Central memory CD4-positive, alpha-beta T cell (primary cell): ENCODE measurements at places on chromosomes 5 and 9.

GRCh38 chr9:26665666-26666065, 226.9 kb downstream of the CAAP1 start:
- no peak for DNase-seq

DNA sequence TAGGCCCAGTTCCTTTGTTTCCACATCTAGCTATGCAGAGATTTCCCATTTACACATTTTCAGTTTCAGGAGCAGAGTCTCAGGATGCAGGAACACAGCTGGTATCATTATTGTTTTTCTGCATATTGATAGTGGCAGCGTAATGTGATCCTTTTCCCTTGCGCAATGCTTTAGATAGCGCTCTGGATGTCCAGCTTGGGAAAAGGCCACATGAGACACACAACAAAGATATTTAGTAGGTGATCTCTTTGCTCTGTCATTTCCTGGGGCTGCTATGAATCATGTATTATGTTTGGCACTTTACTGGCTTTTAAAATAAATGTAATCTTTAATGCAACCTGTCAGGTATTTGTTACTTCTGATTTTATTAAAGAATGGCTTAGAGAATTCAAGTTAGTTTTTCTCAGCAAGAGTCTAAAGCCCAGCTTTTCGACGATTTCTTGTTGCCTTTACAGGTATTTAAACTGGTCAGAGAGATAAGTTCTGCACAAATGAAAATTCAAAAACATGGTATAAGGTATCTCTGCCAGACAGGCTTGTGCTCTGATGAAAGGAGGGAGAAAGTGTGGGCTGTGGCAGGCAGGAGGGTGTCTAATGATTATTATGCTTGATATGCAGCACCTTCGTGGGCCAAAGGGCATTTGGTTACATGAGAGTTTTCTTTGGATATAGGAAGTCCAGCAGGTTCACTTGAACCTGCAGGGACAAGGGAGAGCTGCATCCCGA, 42.2 kb downstream of the PTTG1 start:
- DNase-seq, result no peak

GRCh38 chr5:147332658-147333057, 97.8 kb downstream of the STK32A start:
- DNase-seq, result no peak

- no peak for DNase-seq
Measured at GRCh38 chr5:175638305-175638704, 19.6 kb upstream of the HRH2 start.

DNA sequence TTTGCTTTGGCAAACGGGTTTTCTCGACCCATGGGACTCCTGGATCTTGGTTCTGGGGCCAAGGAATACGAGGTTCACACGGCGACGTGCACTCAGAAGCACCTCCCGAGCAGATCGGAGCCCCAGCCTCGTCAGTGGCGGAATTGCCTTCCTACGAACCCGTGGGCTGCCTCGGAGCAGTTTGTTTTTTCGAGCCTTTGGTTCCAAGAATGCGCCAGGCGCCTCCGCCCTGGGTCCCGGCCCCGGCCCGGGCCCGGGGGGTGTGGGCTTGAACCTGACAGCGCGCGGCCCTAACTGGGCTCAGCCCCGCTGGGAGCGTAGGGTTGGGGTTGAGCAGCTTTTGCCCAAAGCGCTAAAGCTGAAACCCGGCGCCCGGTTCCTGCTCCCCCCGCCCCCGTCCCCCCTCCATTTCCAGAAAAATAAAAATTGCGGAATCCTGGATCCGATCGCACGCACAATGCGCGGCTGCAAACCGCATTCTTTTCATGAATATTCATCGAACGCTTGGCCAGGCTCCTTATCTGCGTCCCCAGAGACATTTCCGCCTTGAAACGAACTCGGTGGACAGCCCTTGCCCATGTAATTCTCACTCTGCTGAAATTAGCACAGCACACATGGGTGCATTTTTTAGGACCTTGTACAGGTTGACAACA, 1.0 kb downstream of the BASP1 start:
- DNase-seq, result no peak

GRCh38 chr9:91758491-91758981, 191.5 kb downstream of the ROR2 start:
- peak; percentile 12 for DNase-seq

- no peak for DNase-seq
Measured at GRCh38 chr9:33476503-33476902, 2.8 kb upstream of the NOL6 start.

DNA sequence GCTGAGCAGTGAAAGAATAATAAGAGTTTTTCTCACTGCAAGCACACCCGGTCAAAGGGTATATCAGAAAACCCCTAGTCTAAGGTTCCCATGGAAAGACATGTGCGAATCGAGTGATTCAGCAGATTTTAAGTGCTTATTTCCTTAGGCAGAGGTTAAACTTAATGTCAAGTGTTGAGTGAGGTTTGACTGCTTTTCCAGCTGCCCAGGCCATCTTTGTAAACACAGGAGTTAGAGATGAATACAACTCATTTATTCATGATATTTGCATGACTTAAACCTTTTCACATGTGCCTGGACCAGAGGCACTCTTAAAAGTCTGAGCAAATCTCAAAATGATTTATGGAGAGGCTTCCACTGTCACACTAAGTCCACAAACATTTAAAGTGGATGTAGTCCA, 137.8 kb upstream of the RGMB start:
- no peak for DNase-seq

DNA sequence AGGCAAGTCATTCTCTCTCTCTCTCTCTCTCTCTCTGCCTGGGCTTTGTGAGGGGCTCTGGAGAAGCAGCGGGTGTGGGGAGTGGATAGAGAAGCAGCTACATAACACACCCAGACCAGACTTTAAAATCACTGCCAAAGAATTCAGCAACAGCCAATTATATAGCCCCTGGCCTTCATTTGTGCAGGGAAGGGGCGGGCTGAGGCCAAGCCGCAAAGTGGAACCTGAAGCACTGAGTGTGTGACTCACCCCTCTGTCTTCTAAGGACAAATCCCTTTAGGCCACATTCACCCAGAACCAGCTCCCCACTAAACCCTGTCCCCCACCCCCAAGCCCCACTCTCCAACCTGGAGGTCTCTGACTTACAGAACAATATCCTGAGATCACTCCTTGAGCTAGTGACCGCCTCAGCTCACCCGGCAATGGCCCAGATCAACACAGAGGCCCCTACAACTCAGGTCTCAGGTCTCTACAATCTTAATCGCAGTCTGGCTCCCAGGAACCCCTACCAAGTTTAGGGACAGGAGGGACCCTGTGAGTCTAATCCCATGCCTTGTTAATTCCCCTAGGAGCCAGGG, 6.0 kb downstream of the B4GALT1 start:
- peak; percentile 46 for DNase-seq

GRCh38 chr5:75279321-75279720, 42.6 kb upstream of the ANKRD31 start:
- no peak for DNase-seq

GRCh38 chr5:155303120-155303519, 289.6 kb downstream of the KIF4B start:
- DNase-seq, result no peak

DNA sequence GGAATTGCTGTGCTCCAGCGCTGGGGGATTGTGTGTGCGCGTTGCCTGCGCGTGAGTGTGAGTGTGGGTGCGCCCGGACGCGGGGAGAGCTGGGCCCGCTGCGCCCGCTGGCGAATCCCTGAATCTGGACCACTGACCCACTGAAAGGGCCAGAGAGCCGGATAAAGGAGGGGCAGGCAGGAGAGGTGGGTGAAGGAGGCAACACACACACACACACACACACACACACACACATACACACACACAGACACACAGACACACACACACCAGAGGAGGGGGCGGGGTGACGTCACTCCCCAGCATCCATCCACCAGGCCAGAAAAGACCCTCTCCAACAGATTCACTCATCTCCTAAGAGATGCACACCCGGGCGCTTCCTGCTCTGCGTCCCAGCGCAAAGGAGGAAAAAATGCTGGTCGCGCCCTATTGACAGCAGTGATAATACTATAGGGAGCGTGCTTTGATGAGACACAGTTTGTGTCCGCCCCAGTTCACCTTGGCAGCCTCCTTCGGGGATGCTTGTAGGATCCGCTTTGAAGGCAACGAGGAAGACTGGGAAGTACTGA, 1059.1 kb upstream of the DMAC1 start:
- DNase-seq, result no peak

DNA sequence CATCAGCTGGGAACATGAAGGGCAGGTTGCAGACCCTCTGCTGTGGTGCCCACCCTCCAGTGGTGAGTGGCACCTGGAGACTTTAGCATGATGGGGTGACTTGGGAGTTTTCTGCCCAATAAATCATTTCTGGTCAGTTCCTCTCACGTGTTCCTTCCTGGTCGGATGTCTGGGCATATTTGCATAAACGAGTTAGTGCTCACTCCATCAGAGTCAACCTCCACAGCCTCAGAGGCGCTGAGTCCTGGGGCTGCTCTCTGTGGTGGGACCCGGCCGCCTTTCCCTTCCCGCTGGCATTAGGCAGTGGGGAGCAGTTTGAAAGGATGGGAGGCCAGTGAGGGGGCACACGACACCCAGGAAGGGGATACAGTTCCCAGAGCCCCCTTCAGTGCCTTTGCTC, 114.0 kb upstream of the FCN2 start:
- no peak for DNase-seq

GRCh38 chr5:97002983-97003382, 67.1 kb downstream of the LNPEP start:
- no peak for DNase-seq

GRCh38 chr5:151451626-151452520, 4.5 kb downstream of the SLC36A1 start:
- no peak for DNase-seq

DNA sequence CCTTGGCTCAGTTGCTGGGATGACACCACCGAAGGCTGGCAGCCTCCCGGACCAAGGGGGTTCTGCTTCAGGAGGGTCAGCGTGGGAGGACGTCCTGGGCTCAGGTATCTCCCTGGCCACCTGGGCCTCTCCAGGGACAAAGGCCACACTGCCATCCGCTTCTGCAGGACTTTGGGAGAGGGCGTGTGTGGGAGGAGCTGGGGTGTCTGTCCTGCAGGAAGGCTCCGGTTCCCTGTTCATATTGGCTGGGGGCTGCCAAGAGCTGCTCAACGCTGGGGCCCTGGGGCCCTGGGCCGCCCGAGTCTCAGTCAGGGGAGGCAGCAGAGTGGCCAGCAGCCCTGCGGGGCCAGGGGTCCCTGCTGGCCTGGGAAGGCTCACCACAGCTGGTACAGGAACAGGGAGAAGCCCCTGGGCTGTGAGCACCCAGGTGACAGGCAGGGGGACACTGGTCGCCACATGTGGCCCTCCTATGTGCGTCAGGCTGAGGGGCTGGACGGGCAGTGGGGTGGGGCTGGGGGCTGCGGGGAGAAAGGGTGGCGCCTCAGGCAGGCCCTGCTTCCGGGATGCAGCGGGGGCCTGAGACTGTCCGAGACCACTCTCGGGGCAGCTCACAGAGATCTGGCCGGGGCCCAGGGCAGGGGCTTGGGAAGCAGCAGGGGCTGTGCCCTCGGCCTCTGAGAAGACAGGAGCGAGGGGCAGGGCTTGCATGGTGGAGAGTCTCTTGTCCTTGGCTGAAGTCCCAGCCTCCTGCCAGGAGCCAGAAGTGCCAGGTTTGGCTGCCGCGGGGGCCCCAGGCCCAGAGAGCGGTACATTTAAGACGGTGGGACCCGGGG, 4.9 kb upstream of the CARD9 start:
- DNase-seq, result no peak

GRCh38 chr5:131635684-131636572, 899 bp upstream of the RAPGEF6 start:
- no peak for DNase-seq

DNA sequence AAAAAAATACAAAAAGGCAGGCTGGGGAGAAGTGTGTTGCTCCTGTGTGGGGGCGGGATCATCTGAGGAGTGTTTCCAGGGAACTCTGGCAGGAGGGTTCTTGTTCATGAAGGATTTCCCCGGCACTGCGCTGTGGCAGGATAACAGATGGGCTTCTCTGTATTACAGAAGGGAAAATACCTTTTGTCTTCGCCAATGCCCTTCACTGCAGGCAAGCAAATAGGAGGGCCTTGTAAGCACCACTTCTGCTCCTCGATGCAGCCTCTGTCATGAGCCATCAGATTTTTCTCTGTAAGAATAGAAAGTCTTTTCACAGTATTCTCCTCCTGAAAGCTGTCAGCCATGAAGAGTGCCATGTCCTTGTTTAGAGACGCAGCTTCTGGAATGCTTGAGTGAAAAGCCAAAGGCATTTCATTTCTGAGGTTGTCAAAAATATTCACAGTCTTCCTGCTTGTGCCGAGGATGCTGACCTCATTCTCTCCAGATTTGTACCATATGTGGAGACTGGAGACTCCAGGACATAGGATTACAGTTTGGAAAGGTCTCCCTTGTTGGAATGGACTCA, 294.0 kb downstream of the YTHDC2 start:
- DNase-seq, result no peak

DNA sequence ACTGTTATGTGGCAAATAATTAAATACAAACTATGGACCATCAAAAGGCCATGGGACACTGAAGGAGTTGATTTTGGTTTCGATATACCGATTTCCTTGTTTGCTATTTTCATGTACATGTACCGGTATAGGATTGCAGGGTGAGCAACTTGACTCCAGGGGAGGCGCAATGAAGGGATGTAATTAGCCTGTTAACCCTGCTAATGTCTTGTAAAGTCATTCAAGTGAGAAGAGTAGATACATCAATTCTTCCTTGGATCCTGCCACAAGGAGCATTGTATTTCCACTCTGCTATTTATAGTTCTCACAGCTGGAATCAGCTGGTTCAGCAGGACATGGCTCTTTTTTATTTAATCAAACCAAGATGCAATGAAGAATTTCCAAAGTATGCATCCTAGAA, 102.0 kb downstream of the STK32A start:
- no peak for DNase-seq

GRCh38 chr9:13607481-13608441, 328.3 kb upstream of the MPDZ start:
- DNase-seq, result no peak

DNA sequence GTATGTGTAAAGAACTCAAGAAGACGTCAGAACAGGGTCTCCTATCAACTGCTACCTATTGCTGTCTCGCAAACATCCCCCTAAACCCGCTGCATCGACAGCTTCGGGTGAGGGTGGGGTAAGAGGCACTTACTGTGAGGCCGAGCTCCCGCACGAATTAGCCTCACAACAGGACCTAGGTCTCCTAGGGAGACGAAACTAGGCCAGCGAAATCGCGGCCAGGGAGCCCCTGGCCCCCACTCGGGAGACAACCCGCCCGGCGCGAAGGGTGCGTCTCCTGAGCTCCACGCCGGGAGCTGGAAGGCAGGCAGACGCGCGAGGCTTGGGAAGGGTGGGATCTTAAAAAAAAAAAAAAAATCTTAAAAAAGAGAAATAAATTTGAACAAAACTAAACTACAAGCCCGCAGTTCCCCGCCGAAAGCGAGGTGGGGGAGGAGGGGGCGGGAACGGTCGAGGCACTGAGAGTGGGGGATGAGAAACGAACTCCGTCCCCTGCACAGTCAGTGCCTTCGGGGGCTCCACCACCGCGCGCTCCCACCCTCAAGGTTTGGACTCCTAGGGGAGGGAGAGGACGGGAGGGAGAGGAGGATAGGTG, 33.0 kb upstream of the NFIB start:
- no peak for DNase-seq

DNA sequence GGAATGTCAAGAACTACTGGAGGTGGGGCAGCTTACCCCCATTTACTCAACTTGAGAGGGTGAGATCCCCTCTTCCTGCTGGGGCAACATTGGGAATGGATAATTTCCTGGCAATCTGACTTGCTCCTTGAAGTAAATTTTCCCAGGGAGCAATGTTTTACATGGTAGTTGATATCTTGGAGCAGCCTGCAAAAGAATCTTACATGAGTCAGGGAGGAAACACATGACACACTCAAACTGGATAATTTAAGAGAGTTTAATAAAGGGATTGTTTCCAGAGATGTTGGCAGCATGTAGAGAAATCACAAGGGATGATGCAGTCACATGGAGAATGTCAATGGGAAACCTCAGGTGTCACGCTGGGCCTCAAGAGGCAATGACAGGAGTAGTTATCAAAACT, 212.5 kb downstream of the GAS1 start:
- no peak for DNase-seq
